ENCODE measurements at places on chromosomes 5 and 9. TPM values are rescaled to one million over a fixed set of nuclear protein-coding genes. Genes with fewer than 3 reads are reported as not detected.

- H3K27ac ChIP-seq = no peak overlapping the region
- H3K27me3 ChIP-seq = no peaks in the 10 kb centered on the region
- H3K4me1 ChIP-seq = no peaks in the 10 kb centered on the region
Observed at GRCh38 chr9:4084435-4084818, 215.4 kb downstream of the GLIS3 start.

GRCh38 chr5:85077581-85077980, 692.9 kb upstream of the EDIL3 start:
- DNase-seq = no peak
- H3K27ac ChIP-seq = no peak overlapping the region
- no peaks in the 10 kb centered on the region for H3K27me3 ChIP-seq
- H3K36me3 ChIP-seq = no peaks in the 10 kb centered on the region
- no peaks in the 10 kb centered on the region for H3K4me1 ChIP-seq

DNA sequence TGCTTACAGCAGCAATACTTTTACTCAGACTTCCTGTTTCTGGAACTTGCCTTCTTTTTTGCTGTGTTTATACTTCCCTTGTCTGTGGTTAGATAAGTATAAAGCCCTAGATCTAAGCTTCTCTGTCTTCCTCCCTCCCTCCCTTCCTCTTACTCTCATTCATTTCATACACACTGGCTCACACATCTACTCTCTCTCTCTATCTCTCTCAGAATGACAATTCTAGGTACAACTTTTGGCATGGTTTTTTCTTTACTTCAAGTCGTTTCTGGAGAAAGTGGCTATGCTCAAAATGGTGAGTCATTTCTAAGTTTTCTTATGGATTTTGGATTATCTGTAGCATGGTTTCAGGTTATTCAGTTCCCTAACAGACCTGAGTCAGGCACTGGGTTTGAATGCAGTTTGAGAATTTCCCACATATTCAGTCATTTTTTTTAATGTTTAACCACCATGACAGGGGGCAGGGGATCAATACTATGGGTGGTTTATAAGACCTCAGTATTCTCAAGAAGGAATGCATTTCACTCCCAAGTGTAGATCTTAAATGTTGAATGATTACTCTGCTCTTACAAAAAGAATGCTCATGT, at the start of gene IL7R:
TSS of gene IL7R (plus strand) at position 127 of the 587 bp plus-strand sequence. CDS start at position 214, 87 bp downstream.
- peak within 1 kb of the TSS; percentile 95 for H3K27ac ChIP-seq
- peaks cover 55% of the 10 kb centered on the region for H3K4me1 ChIP-seq
- H3K36me3 ChIP-seq = peaks cover 30% of the 10 kb centered on the region
- no peak for DNase-seq
- peak within 1 kb of the TSS; percentile 93 for H3K4me3 ChIP-seq

DNA sequence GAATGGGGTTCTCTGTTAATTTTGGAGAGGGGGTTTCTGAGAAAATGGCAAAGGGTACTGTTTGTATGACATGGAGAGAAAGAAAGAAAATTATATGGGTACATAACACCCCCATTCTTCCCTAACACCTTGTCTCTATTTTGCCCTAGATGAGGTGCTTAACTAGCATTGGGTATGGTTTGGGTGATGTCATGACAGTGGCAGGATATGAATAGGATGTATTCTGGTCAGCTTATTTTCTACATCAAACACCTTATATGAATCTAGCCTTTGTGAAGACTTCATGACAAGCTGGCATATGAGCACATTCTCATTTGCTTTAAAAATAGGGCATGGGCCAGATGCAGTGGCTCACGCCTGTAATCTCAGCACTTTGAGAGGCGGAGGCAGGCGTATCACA, 58.6 kb downstream of the LNPEP start:
- peaks cover 36% of the 10 kb centered on the region for H3K36me3 ChIP-seq
- no peak for DNase-seq
- H3K4me1 ChIP-seq = no peaks in the 10 kb centered on the region
- H3K4me3 ChIP-seq = no peak overlapping the region

- H3K27me3 ChIP-seq = no peaks in the 10 kb centered on the region
- DNase-seq = no peak
Observed at GRCh38 chr9:16268067-16268881, 602.2 kb downstream of the BNC2 start.

- DNase-seq = no peak
- H3K4me1 ChIP-seq = no peaks in the 10 kb centered on the region
- H3K27ac ChIP-seq = no peak overlapping the region
- H3K27me3 ChIP-seq = no peaks in the 10 kb centered on the region
Observed at GRCh38 chr9:130186839-130187522, 14.8 kb downstream of the NCS1 start.

DNA sequence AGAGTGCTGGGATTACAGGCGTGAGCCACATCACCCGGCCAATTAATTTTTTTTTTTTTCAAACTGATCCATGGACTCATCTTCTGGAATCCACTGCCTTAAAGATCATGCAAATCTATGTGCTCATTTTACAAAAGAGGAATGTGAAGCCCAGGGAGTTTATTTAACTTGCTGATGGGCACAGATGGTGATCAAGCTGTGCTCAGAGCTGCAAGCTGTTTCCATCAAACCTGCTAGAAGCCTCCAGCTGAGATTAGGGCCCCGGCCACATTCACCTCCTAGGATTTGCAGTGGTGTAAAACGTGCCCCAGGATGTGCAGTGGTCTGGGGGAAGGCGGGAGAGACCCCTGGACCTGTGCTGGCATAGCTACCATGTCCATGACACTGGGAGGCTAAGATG, 56.1 kb upstream of the TUT7 start:
- no peaks in the 10 kb centered on the region for H3K4me1 ChIP-seq
- no peak overlapping the region for H3K27ac ChIP-seq
- no peaks in the 10 kb centered on the region for H3K36me3 ChIP-seq
- DNase-seq = no peak
- no peak overlapping the region for H3K4me3 ChIP-seq

DNA sequence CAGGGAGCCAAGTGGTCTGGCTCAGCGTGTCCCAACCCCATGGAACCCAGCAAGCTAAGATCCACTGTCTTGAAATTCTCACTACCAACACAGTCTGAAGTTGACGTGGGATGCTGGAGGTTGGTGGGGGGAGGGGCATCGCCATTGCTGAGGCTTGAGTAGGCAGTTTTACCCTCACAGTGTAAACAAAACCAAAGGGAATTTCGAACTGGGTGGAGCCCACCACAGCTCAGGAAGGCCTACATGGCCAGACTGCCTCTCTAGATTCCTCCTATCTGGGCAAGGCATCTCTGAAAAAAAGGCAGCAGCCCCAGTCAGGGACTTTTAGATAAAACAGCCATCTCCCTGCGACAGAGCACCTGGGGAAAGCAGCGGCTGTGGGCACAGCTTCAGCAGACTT, 17.1 kb upstream of the FBXL17 start:
- H3K27me3 ChIP-seq = peaks cover 10% of the 10 kb centered on the region
- DNase-seq = no peak
- no peak overlapping the region for H3K27ac ChIP-seq
- no peaks in the 10 kb centered on the region for H3K4me1 ChIP-seq
- H3K36me3 ChIP-seq = no peaks in the 10 kb centered on the region

- H3K36me3 ChIP-seq = no peaks in the 10 kb centered on the region
- H3K27ac ChIP-seq = no peak overlapping the region
- no peak overlapping the region for H3K4me3 ChIP-seq
- no peaks in the 10 kb centered on the region for H3K4me1 ChIP-seq
- DNase-seq = no peak
Observed at GRCh38 chr9:135249711-135250110, 162.2 kb downstream of the OLFM1 start.

DNA sequence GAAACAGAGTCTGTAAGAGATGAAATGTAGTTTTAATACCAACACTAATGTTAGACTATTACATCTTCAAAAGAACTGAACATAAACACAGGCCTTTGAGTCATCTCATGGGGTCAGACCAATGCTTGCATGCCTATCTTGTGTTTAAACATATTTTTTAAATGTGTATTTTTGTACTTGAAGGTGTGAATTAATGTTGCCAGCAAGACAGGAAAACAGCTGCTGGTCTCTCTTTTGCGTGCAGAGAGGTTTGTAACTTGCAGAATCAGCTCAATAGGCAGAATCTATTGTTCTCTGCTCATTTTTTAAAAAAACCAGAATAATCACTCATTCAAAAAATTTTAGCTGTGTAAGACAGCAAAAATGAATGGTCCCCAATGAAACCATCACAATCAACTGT, 180.2 kb downstream of the ALDH1A1 start:
- no peak for DNase-seq
- no peak overlapping the region for H3K27ac ChIP-seq
- H3K4me1 ChIP-seq = no peaks in the 10 kb centered on the region
- H3K27me3 ChIP-seq = no peaks in the 10 kb centered on the region
- no peaks in the 10 kb centered on the region for H3K36me3 ChIP-seq
- H3K4me3 ChIP-seq = no peak overlapping the region

DNA sequence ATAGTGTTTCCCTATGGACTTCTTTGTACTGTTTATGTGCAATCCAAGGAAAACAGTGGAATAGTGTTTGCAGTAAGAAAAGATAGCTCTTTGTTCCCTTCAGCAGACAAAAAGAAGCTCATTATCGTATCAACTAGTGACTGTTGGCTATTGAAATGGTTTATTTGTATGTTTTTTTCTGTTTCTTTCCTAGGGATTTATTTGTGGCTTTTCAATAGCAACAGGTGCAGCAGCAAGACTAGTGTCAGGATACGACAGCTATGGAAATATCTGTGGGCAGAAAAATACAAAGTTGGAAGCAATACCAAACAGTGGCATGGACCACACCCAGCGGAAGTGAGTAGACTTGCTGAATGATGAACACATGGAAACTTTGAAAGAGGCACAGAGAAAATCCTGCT, 65.1 kb downstream of the SLC44A1 start:
- no peaks in the 10 kb centered on the region for H3K36me3 ChIP-seq
- H3K27me3 ChIP-seq = no peaks in the 10 kb centered on the region
- H3K27ac ChIP-seq = no peak overlapping the region
- H3K4me1 ChIP-seq = no peaks in the 10 kb centered on the region
- no peak for DNase-seq

DNA sequence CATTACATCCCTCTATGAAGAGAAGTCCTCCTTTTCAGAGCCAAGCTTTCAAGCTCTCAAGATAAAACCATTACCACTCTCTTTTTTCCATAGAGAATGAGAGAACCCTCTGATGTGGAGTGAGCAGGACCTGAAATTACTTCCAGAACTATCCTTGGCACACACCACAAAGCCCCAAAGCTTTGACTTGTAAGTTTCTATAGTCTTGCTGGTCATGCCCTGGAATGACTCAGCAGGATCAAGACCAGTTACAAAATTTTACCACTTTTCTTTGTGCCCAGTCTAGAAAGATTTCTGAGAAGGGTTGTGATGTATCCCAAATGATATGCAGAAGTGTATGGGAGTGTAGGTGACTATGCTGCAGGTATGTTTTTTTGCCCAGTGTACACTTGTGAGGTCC, 760.6 kb downstream of the TLE1 start:
- H3K27ac ChIP-seq = no peak overlapping the region
- no peaks in the 10 kb centered on the region for H3K4me1 ChIP-seq
- no peak for DNase-seq
- no peaks in the 10 kb centered on the region for H3K27me3 ChIP-seq
- no peaks in the 10 kb centered on the region for H3K36me3 ChIP-seq

GRCh38 chr5:116288524-116288923, 203.7 kb downstream of the COMMD10 start:
- H3K27ac ChIP-seq = no peak overlapping the region
- no peaks in the 10 kb centered on the region for H3K4me1 ChIP-seq
- no peaks in the 10 kb centered on the region for H3K36me3 ChIP-seq
- H3K27me3 ChIP-seq = no peaks in the 10 kb centered on the region

- H3K27me3 ChIP-seq = no peaks in the 10 kb centered on the region
- no peak overlapping the region for H3K4me3 ChIP-seq
- H3K36me3 ChIP-seq = no peaks in the 10 kb centered on the region
- no peaks in the 10 kb centered on the region for H3K4me1 ChIP-seq
- H3K27ac ChIP-seq = no peak overlapping the region
- DNase-seq = no peak
Observed at GRCh38 chr9:109815366-109815947, 35.5 kb downstream of the PALM2AKAP2 start.

DNA sequence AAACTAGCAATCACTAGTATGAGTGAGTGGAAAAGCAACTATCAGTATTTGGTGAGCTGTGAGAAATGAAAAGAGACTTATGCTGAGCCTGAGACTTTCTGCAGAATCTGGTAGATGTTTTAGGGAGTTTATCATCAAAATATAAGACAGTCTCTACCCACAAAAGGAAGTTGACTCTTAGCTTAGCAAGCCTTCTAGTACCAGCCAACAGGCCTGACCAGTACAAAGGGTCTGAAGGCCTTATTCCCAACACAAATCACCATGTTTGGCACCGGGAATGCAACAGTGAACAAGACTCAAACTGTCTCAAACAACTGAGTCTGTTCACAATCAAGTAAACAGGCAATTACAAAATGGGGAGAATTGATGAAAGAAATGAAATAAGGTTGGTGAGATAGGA, 244.4 kb downstream of the CWC27 start:
- no peaks in the 10 kb centered on the region for H3K4me1 ChIP-seq
- DNase-seq = no peak
- H3K36me3 ChIP-seq = no peaks in the 10 kb centered on the region
- no peaks in the 10 kb centered on the region for H3K27me3 ChIP-seq

DNA sequence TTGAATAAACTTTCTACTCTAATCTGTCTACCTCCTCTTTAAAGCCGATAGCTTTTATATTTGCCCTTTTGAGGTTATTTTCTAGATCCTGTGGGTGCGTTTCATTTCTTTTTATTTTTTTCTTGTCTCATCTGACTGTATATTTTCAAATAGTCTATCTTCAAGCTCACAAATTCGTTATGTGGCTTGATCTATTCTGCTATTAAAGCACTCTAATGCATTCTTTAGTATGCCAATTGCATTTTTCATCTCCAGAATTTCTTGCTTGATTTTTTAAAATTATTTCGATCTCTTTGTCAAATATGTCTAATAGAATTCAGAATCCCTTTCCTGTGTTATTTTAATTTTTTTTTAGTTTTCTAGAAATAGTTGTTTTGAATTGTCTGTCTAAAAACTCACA, 172.4 kb downstream of the CYLC2 start:
- H3K4me3 ChIP-seq = no peak overlapping the region
- no peaks in the 10 kb centered on the region for H3K4me1 ChIP-seq
- H3K36me3 ChIP-seq = no peaks in the 10 kb centered on the region
- DNase-seq = no peak

GRCh38 chr5:72817076-72817481, 618 bp downstream of the TNPO1 start:
- no peaks in the 10 kb centered on the region for H3K36me3 ChIP-seq
- peak overlapping the region; percentile 74 for H3K4me3 ChIP-seq
- DNase-seq = no peak

Gene IRX1
- not detected for total RNA-seq

Gene MCTP1
- total RNA-seq = 0.51 TPM

Gene SLC46A2
- not detected for total RNA-seq

Gene SURF4
- total RNA-seq = 239 TPM

Gene SV2C
- total RNA-seq = not detected

Gene FRRS1L
- not detected for total RNA-seq

Gene C5orf52
- not detected for total RNA-seq

Gene FOXD4L4
- total RNA-seq = 0.15 TPM

Gene PCDHA8
- not detected for total RNA-seq

Gene F2RL1
- total RNA-seq = 1.8 TPM

Gene RNF183
- not detected for total RNA-seq

Gene ZBTB34
- total RNA-seq = 6.8 TPM

Gene TERT
- 2.0 TPM for total RNA-seq

Gene LEAP2
- total RNA-seq = 3.6 TPM

Gene SHOC1
- not detected for total RNA-seq
